ENCODE measurements at places on chromosomes 11 and 22.

GRCh38 chr11:64081745-64082442 is 46.2 kb downstream of the FLRT1 start:
- DNase-seq = no peak

DNA sequence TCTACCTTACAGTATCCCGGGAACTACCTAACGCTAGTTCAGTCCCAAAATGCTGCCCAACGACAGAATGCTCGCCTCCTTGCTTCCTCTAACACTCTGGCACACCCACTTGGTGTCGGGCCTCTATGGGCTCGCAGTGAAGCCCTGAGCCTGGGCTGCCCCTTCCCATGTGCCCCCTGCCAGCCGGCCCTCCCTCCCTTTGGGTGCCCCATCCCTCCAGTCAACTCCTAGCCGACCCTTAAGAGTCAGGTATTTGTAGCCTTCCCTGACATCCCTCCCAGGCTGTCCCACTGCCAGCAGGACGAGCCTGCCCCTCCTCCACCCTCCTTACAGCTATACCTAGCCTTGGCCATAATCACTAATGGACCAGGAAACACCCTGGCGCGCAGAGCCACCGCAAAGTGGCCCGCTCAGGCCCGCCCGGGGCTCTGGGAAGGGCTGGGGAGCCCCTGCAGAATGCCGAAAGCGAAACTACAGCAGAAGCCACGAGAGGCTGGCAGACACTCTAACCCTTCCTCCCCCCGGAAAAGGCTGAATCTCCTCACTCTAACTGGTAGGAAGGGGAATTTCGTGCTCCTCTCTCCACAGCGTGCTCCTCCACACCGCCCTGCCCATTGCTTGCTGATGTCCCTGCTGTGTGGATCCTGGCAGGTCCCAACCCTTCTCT is 8.2 kb downstream of the CBX7 start:
- peak; percentile 43 for DNase-seq

DNA sequence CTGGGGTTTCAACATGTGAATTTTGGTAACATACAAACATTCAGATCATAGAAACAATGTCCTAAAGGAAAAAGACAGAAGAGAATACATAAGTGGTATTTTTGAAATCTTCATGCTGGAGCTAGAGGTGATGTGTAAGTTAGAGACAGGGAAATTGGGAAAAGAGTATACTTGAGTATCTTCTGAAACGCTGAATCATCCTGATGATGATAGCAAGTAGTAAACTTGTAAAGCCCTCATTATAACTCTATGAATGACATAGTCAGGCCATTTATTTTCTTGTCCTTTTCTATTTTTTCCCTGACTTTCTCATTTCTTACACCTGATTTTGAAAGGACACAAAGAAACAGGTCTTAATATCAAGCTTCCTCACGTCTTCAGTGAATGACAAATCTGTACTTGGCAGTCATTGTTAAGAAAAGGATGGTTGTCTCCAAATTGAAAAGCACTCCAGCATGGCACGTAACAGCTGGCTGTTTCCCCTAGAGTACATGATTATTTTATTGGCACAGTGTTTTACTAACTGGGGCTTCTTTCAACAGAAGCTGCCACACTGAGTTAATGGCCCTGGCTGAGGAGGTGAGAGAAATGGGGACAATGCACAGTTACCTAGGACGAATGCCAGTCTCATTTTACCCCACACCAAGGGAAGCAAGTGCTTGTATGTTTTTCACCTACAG is 140.7 kb upstream of the CTSC start:
- no peak for DNase-seq

- no peak for DNase-seq
Observed at GRCh38 chr22:45491841-45492240, 10.8 kb upstream of the FBLN1 start.

DNA sequence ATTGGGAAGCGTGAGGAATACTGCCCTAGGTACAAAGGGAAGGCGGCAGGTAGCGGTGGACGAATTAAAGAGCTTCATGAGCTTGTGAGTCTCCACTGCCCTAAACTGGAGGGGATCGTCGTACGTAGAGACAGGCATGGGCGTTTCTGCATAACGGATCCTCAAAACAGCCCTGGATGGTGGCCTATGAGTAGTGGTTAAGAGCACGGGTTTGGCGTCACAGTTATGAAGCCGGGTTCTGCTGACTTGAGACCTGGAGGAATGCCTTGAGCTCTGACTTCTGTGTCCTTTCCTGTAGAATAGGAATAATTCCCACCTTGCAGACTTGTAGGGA is 335 bp downstream of the TMEM138 start:
- no peak for DNase-seq

- DNase-seq = no peak
Observed at GRCh38 chr22:21736084-21736642, 569 bp upstream of the YPEL1 start.

- no peak for DNase-seq
Observed at GRCh38 chr11:61341706-61342105, 8.7 kb downstream of the TKFC start.

GRCh38 chr11:94519478-94520084 is 7.3 kb downstream of the C11orf97 start:
- no peak for DNase-seq

GRCh38 chr22:50584106-50585096 is 1.8 kb upstream of the CHKB start:
- no peak for DNase-seq

- DNase-seq = no peak
Observed at GRCh38 chr11:79290761-79291160, 150.1 kb downstream of the TENM4 start.

- DNase-seq = no peak
Observed at GRCh38 chr22:25100948-25101347, 98.7 kb upstream of the CRYBB3 start.

DNA sequence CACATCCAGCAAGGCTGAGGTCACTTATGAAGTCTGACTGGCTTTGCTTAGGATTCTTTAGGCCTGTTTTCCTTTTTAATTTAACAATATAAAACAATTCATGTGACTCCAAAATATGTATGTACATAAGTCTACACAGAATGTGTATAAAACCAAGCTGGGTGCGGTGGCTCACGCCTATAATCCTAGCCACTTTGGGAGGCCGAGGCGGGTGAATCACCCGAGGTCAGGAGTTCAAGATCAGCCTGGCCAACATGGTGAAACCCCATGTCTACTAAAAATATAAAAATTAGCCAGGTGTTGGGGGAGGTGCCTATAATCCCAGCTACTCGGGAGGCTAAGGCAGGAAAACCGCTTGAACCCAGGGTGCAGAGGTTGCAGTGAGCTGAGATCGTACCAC is 83.1 kb downstream of the SHANK2 start:
- no peak for DNase-seq

DNA sequence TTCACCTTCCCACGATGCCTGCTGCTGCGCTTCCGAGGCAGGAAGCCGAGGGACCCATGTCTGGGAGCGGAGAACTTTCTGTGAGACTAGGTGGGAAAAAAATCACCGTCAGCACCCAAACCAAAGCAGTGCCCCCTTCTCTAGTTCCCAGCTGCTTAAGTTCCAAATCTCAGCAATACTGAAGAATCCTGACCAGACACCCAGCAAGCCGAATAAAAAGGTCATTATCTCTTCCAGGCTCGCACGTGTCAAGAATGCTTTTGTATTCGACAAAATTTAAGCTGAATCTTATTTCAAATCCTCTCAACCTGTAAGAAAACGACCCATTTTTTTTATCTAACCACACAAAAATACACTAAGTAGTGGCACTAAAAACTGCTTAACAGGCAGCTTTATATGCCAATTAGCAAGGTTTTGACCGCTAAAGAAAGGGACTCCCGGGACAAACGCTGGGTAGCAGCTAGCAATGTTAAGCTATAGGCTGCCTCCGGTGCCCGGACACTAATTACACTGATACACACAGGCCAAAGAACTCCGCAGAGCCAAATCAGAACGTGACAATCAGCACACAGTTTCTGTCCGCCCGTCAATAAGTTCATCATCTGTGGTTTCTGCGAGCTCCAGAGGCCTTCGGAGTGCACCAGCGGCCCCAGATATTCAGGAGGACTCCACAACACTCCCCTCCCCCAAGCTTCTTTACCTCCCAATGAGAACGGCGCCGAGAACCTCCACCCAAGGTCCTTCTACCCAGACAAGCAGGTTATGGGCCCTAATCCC is 728 bp downstream of the RPL3 start:
- DNase-seq = no peak

DNA sequence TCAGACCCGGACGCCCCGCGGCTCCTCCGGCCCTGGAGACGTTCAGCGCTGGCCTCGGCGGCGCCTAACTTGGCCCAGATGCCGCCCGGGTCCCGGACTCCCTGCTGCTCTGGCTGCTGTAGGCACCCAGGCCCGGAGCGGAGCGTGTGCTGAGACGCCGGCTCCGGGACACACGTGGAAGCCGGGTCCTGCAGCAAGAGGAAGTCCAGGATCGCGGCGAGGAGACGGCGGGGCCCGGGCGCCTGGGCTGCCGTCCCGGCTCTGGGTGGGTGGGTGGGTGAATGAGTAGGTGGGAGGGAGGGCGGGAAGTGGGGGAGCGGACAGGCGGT is 223 bp downstream of the WT1 start:
- DNase-seq = no peak

DNA sequence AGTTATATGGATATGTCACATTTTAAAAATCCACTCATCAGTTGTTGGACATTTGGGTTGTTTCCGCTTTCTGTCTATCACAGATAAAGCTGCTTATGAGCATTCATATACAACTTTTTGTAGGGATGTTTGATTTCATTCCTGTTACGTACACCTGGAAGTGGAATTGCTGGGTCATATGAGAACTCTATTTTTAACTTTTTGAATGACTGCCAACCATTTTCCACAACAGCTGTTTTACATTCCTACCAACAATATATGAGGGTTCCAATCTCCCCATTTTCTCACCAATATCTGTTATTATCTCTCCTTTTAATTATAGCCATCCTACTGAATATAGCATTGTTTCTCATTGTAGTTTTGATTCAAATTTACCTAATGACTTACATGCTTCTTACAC is 172.0 kb downstream of the UVRAG start:
- DNase-seq = no peak

DNA sequence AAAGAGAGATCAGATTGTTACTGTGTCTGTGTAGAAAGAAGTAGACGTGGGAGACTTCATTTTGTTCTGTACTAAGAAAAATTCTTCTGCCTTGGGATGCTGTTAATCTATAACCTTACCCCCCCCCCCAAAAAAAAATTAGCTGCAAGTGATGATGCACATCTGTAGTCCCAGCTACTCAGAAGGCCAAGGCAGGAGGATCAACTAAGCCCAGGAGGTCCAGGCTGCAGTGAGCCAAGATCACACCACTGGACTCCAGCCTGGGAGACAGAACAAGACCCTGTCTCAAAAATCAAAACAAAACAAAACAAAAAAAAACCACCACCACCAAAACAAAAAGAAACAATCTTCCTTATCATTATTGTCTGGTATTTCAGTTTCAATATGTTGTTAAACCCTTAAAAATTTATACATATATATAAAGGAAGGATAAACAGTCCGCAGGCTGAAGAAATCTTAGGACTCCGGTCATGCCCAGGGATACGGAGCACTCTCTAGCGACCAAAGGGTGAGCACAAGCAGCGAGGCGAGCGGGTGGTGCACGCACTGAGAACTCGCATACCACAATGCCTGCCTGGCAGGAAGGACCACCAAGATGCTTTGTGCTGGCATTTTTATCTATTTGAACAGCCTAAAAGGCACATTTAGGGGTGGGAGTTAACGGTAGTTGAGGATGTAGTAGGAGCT is 6.4 kb downstream of the POLDIP3 start:
- DNase-seq = no peak

DNA sequence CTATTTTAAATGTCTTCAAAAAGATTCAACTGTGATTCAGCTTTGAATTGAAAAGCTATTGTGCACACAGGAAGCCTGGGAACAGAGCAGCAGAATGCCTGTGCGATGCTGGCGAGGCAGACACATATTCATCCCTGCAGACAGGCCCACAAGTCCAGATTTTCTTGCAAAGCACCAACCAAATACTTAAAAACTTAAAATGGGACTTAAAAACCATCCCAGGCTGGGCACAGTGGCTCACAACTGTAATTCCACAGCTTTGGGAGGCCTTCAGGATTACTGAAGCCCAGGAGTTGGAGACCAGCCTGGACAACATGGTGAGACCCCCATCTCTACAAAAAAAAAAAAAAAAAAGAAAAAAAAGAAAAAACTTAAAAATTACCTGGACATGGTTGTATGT is 122.6 kb upstream of the SERPIND1 start:
- DNase-seq = no peak

GRCh38 chr11:27331981-27332380 is 31.0 kb downstream of the CCDC34 start:
- no peak for DNase-seq

DNA sequence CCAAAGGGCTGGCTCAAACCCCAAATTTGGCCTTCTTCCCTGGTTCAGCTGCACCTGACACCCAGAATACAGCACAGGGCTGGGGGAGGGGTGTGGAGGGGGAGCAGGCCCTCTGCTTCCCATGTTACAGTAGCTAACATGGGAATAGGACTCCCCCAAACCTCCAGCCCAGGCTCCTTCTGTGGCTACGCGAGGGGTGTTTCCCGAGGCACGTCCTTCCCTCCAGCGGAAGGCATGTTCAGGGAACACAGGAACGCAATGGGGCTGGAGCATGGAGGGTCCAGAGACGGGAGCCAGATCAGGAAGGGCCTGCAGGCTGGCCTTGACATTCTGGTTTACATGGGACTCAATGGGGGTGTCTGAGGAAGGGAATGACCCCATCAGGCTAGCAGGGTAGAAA is 11.8 kb upstream of the IGLL1 start:
- DNase-seq = no peak

GRCh38 chr11:72232260-72233055 is 7.9 kb downstream of the INPPL1 start:
- DNase-seq = no peak

DNA sequence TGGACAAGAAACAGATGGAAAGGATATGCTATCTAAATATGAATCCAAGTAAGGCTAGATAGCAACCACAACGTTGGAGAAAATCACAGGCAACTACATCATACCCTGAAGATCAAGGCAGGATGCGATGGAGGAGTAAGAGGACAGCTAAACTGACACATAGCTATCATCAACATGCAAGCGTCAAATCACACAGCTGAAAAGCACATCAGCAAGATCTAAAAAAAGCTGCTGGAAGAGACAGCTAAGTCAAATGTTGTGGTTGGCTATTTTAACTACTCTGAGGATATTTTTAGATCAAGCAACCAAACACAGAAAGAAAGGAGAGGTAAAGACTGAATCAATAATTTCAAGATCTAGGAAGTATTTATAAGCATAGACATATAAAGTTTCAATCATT is 466.9 kb downstream of the BRD1 start:
- no peak for DNase-seq

DNA sequence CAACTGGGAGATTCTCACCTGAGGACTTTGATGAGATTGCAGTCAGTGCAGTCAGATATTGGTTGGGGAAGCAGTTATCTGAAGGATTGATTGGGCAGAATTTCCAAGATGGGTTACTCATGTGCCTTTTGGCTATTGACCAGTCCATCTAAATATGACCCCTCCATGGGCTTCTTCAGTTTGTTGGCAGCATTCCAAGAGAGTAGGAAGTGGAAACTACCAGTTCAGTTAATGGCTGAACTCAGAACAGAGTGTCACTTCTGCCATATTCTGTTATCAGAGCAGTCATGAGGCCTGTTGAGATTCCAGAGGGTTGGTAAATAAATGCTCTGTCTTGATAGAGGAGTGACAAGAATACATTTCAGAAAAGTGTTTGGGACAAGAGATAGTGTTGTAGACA is 71.0 kb downstream of the CYP2R1 start:
- no peak for DNase-seq
